ENCODE measurements at places on chromosomes 2 and 18.

GRCh38 chr18:37393945-37394609 lies 171.5 kb downstream of the CELF4 start:
- peak; percentile 29 for DNase-seq

DNA sequence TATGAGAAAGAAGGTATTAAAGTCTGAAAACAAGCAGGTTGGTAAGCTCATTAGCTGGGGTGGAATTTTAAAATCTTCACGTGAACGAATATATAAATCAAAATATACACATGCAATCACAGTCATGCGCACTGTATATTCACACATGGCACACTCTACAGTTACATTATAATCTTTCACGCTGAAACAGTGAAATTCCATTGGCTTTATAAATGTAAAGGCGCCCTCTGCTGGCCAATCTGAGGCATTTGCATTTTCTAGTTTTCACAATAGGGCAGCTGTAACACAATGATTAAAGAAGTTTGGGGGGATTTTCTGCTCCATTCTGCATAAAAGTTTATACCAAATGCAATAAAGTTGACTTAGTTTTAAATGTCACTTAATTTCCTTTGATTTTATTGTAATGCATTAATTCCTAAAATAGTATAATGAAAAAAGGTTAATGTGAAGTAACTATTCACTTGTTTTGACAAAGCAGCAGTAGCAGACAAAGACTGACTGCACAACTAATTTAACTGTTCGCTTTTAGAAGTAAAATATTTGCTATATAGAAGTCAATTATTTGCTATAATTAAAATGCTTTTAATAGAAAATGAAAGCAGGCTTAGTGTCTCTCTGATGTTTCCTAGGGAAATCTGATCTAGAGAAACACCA lies 17.2 kb downstream of the IFIH1 start:
- peak; percentile 71 for DNase-seq

GRCh38 chr18:78562531-78562961 lies 417.1 kb upstream of the SALL3 start:
- no peak for DNase-seq

DNA sequence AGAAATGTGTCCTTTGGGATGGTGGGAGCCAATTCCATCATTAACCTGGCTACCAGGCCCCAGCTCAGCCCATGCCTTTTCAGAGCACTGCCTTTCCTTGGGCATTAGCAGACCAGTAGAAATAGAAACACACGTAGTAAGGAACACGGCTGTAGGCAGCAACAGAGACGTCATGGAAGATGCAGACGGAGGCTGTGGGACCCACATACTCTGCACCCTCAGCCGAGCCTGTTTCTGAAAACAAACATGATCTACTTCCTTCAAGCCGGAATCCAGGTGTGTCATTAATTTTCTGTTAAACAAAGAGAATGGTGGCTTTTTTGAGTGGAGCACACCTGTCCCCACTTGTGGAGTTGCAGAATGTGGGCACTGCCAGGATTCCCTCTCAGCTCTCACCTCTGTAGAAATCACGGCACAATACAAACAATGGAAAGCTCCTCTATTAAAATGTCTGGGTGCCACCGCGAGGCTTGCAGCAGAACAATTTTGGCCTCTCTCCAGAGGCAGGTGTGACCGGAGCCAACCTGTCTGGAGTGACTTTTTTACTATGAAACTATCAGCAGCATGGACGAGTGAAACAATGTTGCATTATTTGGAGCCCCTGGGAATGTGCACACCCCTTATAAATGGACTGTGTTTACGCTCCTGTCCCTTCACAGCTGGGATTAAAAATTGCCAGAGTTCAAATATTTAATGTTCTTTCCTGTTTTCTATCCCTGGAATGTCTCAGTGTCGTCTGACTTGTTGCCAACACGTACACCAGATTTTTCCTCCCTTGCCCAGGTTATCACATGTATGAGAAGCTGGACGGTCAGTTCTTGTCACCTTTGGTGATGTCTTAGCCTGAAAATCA lies 31.7 kb downstream of the SPP2 start:
- no peak for DNase-seq

- no peak for DNase-seq
These were observed 33.1 kb downstream of the ZNF407 start for GRCh38 chr18:74630804-74631203.

DNA sequence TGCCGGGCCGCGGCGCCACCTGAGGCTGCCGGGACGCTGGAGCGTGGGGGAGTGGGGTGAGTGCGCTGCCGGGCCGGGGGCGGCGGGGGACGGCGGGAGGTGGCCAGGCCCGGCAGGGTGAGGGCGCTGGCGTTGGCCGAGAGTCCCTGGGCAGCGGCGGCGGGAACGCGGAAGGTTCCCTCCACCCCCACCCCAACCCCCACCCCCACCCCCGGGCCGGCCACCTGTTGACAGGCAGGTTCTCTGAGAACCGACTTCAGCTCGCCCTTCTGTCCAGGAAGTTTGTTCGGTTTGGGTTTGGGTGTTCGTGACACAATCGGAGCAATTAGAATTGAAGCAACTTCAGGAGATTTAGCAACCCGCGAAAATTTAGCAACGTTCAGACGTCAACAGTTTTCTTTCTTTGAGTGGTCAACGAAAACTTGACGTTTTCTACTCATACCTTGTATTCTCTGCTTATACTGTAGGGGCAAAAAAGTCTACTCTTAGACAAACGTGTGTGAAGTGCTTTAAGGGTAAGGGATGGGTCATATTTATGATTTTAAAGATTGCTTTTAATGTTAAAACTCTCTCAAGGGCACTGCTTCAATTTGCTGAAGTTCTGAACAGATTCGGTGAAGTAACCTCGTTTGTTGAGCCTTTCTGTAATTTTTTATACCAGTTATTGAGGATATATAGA lies 9.3 kb downstream of the OTX1 start:
- peak; percentile 56 for DNase-seq

DNA sequence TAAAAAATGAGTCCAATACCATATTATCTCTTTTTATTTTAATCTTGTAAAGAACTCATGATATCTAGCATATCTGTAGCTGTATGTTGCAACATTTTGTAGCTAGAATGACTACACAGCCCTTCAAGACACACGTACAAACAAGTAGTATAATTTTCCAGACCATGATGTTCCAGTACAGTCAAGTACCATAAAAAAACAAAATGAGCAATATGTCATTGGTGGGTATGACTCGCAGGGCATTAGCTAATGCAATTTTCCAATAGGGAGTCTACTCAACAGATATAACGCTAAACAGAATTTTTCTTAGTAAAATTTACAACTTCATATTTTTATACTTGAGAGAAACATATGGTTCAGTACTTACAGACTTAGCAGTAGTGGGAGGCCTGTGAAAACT lies 53.6 kb upstream of the UGP2 start:
- peak; percentile 59 for DNase-seq
